Activated CD4-positive, alpha-beta T cell treated with anti-CD3 and anti-CD28 coated beads, Interleukin-2, amount 10 ng/mL, durations not matched to agents 24 days and 14 days (primary cell): ENCODE measurements at places on chromosomes 2 and 18.

GRCh38 chr18:45342166-45342565 is 273.1 kb upstream of the SLC14A2 start:
- H3K27me3 ChIP-seq: no peaks in the 10 kb centered on the region
- DNase-seq: no peak
- H3K4me3 ChIP-seq: no peak overlapping the region

DNA sequence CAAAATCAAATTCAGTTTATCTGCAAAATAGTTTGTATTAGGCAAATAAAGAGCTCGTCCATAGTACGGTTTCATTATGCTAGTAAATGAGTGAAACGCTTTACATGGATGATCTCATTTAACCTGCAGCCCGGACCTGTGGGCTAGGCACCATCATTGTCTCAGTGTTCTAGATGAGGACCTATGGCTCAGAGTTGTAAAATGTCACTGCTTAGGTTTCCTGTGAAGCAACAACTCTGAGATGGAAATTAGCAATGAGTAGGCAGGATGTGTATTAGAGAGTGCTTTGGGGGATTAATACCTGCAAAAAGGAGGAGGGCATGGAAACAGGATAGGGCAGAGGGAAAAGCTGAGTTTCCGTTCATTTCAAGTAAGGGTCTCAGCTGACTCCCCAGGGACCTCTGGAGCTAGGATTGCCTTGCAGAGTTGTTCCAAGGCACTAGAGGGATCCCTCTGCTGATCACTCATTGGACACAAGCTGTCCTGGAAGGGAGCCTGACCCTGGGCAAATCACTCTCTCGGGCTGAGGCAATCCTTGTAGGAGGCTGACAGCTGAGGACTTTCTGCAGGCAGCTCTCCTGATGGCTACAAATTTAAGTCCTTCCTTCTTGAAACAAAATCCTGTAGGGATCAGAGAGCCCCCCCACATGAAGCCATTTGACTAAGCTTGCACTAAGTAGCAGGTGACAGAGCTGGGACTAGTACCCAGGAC is 58.8 kb upstream of the SIX2 start:
- H3K4me1 ChIP-seq: no peaks in the 10 kb centered on the region
- no peaks in the 10 kb centered on the region for H3K36me3 ChIP-seq
- no peak overlapping the region for H3K4me3 ChIP-seq

GRCh38 chr2:239671471-239671870 is 270.7 kb upstream of the HDAC4 start:
- no peak for DNase-seq
- H3K27ac ChIP-seq: no peak overlapping the region
- H3K4me3 ChIP-seq: no peak overlapping the region
- H3K4me1 ChIP-seq: no peaks in the 10 kb centered on the region
- no peaks in the 10 kb centered on the region for H3K27me3 ChIP-seq
- H3K36me3 ChIP-seq: no peaks in the 10 kb centered on the region

DNA sequence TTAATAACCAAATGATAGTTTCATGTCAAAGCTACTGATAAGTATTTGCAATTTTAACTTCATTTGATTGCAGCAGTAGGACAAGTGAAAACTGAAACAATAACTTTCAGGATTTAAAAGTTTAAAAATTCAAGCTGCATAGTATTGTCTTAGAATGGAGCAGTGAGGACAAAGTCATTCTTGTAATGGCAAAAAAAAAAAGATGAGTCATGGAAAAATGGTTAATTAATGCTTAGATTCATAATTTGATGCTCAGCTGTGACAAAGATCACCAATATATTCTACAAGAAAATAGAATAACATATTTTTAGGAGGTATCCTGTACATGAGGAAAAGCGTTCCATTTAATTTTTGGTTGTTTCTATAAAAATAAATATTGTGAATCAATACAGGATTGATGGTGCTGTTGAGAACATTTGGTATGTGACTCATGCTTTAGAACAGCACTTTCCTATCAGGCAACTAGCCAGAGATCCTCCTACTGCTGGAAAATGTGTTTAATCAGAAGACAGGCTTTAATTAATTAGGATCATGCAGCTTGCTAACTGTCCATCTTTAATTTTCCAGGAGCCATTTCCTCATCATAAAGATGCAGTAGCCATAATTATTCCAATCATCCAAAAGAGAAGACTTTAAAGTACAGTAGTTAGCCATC is 239.0 kb upstream of the MMADHC start:
- DNase-seq: no peak
- no peak overlapping the region for H3K27ac ChIP-seq
- no peaks in the 10 kb centered on the region for H3K4me1 ChIP-seq
- H3K27me3 ChIP-seq: no peaks in the 10 kb centered on the region
- H3K36me3 ChIP-seq: no peaks in the 10 kb centered on the region

- H3K36me3 ChIP-seq: no peaks in the 10 kb centered on the region
- H3K27me3 ChIP-seq: no peaks in the 10 kb centered on the region
- no peak for DNase-seq
- no peak overlapping the region for H3K4me3 ChIP-seq
- no peak overlapping the region for H3K27ac ChIP-seq
Measured at GRCh38 chr18:49017813-49018553, 67.2 kb upstream of the SMAD7 start.

- H3K4me3 ChIP-seq: no peak overlapping the region
- DNase-seq: no peak
- no peaks in the 10 kb centered on the region for H3K27me3 ChIP-seq
- H3K36me3 ChIP-seq: no peaks in the 10 kb centered on the region
Measured at GRCh38 chr18:67794521-67794920, 278.0 kb upstream of the DSEL start.

- no peaks in the 10 kb centered on the region for H3K36me3 ChIP-seq
Measured at GRCh38 chr2:213199871-213200270, 48.5 kb upstream of the IKZF2 start.

DNA sequence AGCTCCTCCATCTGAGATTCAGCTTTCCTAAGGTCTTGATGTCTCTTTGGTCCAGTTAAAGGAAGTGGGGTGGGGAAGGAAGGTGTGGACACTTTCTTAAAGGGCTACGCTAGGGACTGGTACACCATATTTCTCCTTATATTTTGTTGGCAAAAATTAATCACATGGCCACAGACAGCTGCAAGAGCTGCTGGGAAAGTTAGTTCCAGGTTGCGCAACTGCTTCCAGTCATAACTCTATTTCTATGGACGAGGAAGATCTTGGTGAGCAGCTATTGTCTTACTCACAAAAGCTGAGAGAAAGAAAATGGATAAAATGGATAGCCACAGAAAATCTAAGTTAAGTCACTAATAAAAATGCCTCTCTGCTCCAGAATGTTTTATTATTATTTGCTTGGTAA is 60.7 kb upstream of the PPM1B start:
- H3K27ac ChIP-seq: no peak overlapping the region
- H3K4me3 ChIP-seq: no peak overlapping the region
- H3K36me3 ChIP-seq: no peaks in the 10 kb centered on the region
- peaks cover 7% of the 10 kb centered on the region for H3K4me1 ChIP-seq

- no peaks in the 10 kb centered on the region for H3K36me3 ChIP-seq
- DNase-seq: peak; percentile 48
- no peak overlapping the region for H3K4me3 ChIP-seq
Measured at GRCh38 chr2:46461709-46462171, 17.6 kb upstream of the TMEM247 start.

DNA sequence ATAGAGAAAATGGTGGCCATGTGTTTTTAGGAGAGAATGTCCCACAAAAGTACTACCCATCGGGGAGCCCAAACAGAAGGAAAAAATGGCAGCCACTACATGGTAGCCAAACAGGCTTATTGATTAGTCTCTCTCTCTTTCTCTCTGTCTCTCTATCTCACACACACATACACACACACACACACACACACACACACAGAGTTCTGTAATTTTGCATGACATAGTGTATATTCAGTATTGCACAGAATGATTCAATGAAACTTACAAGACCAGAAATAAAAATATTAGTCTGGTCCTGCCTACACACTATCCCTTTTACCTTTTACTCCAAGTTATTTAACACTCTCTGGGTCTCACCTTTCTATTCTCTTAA is 124.8 kb upstream of the SLC39A10 start:
- H3K4me1 ChIP-seq: peaks cover 55% of the 10 kb centered on the region
- H3K27ac ChIP-seq: peak overlapping the region; percentile 96
- H3K36me3 ChIP-seq: peaks cover 23% of the 10 kb centered on the region
- H3K27me3 ChIP-seq: no peaks in the 10 kb centered on the region
- H3K4me3 ChIP-seq: peak overlapping the region; percentile 87

- H3K27me3 ChIP-seq: no peaks in the 10 kb centered on the region
- no peak for DNase-seq
- no peak overlapping the region for H3K4me3 ChIP-seq
- no peaks in the 10 kb centered on the region for H3K36me3 ChIP-seq
Measured at GRCh38 chr2:62264186-62264585, 68.3 kb downstream of the B3GNT2 start.

- no peaks in the 10 kb centered on the region for H3K27me3 ChIP-seq
- no peak for DNase-seq
- H3K4me3 ChIP-seq: no peak overlapping the region
- no peak overlapping the region for H3K27ac ChIP-seq
- H3K4me1 ChIP-seq: peaks cover 15% of the 10 kb centered on the region
Measured at GRCh38 chr2:195590861-195591205, 66.2 kb upstream of the SLC39A10 start.

DNA sequence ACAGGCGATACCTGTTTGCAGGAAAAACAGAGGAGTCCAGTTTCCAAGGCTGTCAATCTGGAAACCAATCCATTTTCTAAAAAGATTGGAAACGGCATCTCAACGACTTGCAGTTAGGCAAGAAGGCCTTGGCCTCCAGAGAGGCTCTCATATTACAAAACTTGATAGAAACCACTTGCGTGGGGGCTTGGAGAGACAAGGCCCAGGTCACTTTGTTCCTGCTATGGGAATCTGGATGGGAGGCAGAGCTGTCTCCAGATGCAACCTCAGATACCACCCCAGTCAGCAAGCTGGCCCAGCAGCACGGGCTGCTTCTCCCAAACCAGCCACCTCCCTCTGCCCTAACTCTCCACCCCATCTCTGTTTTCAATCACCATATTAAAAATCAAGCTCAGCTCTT is 298.8 kb downstream of the TNS1 start:
- H3K4me3 ChIP-seq: no peak overlapping the region
- peaks cover 5% of the 10 kb centered on the region for H3K27me3 ChIP-seq
- no peaks in the 10 kb centered on the region for H3K36me3 ChIP-seq
- no peak for DNase-seq
- no peaks in the 10 kb centered on the region for H3K4me1 ChIP-seq

- no peak overlapping the region for H3K4me3 ChIP-seq
- H3K36me3 ChIP-seq: no peaks in the 10 kb centered on the region
- H3K27ac ChIP-seq: no peak overlapping the region
Measured at GRCh38 chr2:191508738-191509137, 169.2 kb upstream of the NABP1 start.

DNA sequence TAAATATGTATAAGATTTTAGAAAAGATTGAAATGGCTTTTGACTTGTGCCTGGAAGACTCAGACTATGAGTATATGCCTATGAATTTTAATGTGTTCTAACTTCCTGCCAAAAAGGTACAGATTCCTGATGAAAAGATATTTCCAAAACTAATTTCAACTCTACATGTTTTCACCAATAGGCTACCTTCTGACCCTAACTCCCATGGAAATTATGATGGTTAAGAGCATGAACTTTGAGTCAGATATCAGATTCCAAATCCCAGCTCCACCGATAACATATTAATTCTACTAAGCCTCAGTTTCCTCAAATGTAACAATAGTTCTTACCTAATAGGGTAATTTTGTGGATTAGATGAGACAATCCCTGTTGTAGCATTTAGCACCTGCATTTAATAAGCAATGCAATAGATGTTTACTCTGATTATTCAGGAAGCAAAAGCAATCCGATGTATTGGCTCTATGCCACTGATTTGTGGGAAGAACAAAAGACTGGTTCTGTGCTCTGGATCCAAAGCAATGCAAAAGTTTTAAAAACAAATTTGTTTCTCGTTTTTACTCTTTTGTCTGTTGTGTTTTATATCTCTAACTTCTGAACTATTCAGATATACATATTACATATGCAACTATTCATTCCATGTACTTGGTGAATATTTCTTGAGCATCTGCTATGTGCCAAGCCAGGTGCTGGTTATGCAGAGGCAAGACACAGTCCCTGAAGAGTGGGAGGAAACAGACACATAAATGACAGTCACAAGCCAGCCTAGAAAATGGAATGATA is 115.4 kb downstream of the GATA6 start:
- no peak overlapping the region for H3K4me3 ChIP-seq
- DNase-seq: no peak
- H3K27ac ChIP-seq: no peak overlapping the region
- no peaks in the 10 kb centered on the region for H3K4me1 ChIP-seq
- no peaks in the 10 kb centered on the region for H3K36me3 ChIP-seq
- no peaks in the 10 kb centered on the region for H3K27me3 ChIP-seq

GRCh38 chr2:455913-456312 is 168.0 kb upstream of the ALKAL2 start:
- H3K27ac ChIP-seq: no peak overlapping the region
- H3K27me3 ChIP-seq: peaks cover 42% of the 10 kb centered on the region
- DNase-seq: no peak
- H3K4me1 ChIP-seq: peaks cover 17% of the 10 kb centered on the region
- no peaks in the 10 kb centered on the region for H3K36me3 ChIP-seq

DNA sequence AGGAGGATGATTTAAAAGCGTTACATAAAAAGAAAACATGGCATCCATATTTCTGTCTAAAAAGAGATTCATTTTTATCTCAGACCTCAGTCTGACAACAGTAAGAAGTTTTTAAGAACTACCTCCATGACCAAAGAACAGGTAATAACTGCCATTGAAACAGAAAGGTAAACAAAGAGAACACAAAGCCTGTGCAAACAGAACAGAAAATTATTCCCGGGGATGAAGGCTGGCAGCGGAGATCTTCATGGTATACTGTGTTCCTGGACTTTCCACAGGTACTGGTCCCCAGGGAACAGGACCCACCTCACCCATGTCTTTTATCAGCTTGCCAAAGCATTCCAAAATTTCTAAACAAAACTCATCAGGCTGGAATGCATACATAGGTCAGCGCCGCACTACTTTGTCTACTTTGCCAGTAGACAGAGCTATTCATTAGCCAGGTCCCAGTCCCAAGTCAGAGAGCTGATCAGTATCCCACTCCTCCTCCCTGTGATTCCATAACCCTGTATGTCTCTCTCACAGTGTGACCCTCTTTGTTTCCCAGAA is 277.3 kb downstream of the MBD2 start:
- H3K4me3 ChIP-seq: no peak overlapping the region
- H3K27ac ChIP-seq: no peak overlapping the region
- H3K36me3 ChIP-seq: no peaks in the 10 kb centered on the region
- H3K27me3 ChIP-seq: no peaks in the 10 kb centered on the region
- peaks cover 2% of the 10 kb centered on the region for H3K4me1 ChIP-seq

GRCh38 chr2:217656316-217656715 is 346.5 kb downstream of the TNS1 start:
- no peaks in the 10 kb centered on the region for H3K36me3 ChIP-seq
- H3K27me3 ChIP-seq: peaks cover 4% of the 10 kb centered on the region
- no peak overlapping the region for H3K27ac ChIP-seq
- no peak for DNase-seq
- peaks cover 11% of the 10 kb centered on the region for H3K4me1 ChIP-seq

GRCh38 chr2:150624001-150624401 is 136.5 kb upstream of the RND3 start:
- no peak overlapping the region for H3K4me3 ChIP-seq
- no peak for DNase-seq
- peaks cover 2% of the 10 kb centered on the region for H3K27me3 ChIP-seq
- H3K4me1 ChIP-seq: no peaks in the 10 kb centered on the region
- no peak overlapping the region for H3K27ac ChIP-seq
- H3K36me3 ChIP-seq: no peaks in the 10 kb centered on the region

- no peaks in the 10 kb centered on the region for H3K4me1 ChIP-seq
- H3K27me3 ChIP-seq: no peaks in the 10 kb centered on the region
- DNase-seq: no peak
- H3K36me3 ChIP-seq: no peaks in the 10 kb centered on the region
Measured at GRCh38 chr2:128581849-128582244, 263.2 kb upstream of the HS6ST1 start.

- H3K27me3 ChIP-seq: no peaks in the 10 kb centered on the region
- no peak for DNase-seq
- H3K4me3 ChIP-seq: no peak overlapping the region
- no peak overlapping the region for H3K27ac ChIP-seq
Measured at GRCh38 chr2:145431181-145431951, 911.4 kb upstream of the ZEB2 start.
